ENCODE measurements at places on chromosomes 12 and 14.

DNA sequence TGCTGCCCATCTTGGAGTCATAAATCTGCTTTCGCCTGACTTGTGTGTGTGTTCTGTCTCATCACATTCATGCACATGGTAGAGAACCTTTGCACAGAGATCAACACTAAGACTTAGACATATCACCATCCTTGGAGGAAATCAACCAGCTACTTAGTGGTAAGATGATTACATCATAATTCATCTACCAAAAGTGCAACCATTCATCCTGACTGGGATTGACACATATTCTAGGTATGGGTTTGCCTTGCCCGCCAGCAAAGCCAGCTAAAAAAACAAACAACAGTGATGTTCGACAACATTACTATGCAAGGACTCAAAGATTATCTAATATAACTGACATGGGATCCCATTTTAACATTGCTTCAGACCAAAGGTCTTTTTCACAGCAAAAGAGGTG is 228.7 kb downstream of the NUAK1 start:
- DNase-seq: no peak

- DNase-seq: no peak
Measured at GRCh38 chr12:26150736-26151450, 26.1 kb upstream of the BHLHE41 start.

DNA sequence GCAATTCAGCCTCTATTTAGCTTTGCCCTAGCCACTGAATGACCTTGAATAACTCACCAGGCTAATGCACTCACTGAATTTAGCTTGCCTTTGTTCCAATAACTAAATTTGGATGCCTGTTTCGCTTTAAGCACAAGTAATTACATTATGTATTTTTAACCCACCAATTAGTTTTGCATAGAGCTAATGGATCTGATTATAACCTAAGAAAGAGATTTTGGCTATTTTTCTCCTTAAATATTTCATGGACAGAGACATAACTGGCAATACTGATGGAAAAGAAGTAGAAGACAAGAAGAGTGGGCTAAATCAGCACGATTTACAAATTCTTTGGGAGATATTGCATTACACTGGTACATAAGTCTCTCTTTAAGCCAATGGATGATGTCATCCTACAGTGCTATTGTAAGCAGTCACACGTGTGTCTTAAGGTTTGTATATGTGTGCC is 85.7 kb downstream of the AKAP6 start:
- no peak for DNase-seq

- DNase-seq: no peak
Measured at GRCh38 chr14:24032727-24033418, 18.9 kb upstream of the CARMIL3 start.

DNA sequence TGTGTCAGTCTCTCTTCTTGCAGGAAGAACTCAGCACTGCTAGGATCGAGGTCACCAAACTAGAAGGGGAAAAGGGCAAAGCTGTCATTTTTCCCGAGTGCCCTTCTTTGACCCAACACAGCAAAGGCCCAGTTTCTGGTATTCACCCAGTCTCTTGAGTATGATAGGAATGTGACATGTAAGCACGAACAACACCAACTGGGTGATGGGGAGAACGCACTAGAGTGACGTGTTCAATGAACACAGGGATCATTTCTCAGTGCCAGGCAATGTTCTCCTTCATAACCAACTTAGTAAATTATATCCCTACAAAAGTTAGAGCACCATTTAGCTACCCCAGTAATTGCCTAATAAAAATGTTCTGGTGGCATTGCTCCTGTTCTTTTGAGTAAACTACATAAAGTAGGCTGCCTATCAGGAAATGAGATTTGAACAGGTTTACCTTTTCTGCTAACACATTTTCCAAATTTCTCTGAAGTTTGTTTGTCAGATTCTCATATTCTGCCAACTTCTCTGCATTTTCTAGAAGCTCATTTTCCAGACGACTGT is 64.5 kb downstream of the NIN start:
- DNase-seq: no peak

DNA sequence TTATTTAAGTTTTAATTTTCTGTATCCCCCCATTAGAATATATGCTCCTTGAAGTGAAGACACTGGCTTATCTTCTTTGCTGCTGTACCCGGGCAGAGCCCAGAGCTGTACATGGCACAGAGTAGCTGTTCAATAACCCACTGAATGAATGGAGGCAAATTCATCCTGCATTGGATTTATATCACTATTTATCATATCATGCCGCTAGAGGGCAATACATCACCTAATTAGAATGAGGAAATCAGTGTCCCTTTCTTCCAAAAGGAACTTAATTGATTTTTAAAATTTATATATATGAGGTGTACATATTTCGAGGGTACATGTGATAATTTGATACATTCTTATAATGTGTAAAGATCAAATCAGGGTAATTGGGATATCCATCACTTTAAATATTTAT is 89.2 kb upstream of the TMEM260 start:
- DNase-seq: no peak

DNA sequence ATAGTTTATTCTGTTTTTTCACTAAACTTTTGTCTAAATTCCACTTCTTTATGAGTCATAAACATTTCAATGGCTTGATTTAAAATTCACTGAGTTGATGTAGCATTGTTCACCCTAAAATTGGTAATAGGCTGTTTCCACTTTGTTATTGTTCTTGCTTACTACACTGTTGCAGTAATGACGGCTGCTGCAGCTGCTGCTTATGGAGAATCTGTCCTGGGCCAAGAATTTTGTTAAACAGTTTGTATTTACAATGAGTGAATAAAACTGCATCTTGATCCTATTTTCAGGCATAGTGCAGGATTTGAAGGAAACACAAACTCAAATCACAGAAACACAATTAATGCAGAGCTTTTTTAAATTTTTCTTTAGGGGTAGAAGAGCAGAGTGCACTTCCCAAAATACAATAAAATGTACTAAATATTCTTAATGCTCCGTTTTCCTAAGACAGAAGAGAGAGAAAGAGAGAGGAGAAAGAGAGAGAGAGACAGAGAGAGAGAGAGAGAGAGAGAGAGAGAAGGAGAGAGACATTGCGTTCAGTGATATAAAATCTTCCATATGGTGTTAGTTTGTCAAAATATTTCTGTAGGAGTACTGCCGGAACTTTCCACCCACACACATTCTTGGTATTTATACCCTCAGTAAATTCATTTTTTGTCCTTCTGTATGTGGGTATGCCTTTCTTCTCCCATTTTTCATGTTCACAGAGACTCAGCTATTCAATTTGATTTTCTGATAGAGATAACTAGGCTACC is 266.4 kb downstream of the LRFN5 start:
- DNase-seq: no peak

GRCh38 chr14:104404922-104405321 is 174.6 kb upstream of the C14orf180 start:
- DNase-seq: no peak

DNA sequence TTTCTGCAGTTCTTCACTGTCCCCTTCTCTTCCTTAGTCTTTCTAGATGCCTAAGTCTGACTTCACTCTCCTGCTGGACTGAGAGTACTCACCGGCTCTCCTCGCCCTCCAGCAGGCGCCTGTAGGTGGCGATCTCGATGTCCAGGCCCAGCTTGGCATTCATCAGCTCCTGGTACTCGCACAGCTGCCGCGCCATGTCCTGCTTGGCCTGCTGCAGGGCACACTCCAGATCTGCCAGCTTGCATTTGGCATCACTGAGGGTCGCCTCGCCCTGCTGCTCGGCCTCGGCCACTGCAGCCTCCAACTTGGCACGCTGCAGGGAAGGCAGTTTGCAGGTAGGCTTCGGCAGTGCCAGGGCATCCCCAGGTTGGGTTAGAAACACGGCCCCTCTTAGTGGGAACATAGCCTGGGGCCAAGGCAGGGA is 5.2 kb downstream of the KRT84 start:
- no peak for DNase-seq

- DNase-seq: no peak
Measured at GRCh38 chr14:89242652-89243279, 174.3 kb downstream of the FOXN3 start.

DNA sequence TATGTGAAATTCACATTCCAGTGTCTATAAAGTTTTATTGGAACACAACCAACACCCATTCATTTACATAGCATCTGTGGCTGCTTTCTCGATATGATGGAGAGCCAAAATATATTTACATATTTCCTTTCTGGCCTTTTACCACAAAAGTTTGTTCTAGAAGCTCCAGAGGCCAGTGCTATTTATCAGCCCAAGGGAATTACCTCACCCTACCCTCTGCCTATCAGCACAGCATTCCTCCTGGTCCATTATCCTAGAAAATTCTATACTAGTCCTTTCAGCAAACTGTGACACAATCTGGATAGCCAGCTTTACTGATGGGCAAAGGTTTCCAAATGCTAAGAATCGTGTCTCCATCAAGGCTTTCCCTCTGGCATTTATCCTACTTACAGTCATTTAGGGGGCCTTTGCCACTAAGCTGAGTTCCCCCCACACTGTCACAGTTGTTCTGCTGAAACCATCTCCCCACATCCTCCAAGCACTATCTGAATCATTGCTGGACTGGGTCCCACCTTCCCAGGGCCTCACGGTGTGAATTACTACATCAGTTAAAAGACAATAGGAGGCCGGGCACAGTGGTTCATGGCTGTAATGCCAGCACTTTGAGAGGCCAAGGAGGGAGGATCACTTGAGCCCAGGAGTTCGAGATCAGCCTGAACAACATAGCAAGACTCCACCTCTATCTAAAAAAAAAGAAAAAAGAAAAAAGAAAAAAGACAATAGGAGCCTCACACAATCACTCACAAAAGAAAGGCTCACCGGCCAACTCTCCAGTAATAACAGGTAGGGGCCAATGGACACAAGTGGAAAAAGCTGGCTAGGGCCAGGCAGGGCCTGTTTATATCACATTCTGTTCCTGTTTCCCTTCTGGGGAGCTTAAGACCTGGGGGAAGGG is 12.1 kb downstream of the SYNE3 start:
- no peak for DNase-seq

GRCh38 chr12:82857276-82857675 is 170.6 kb downstream of the TMTC2 start:
- DNase-seq: no peak

- DNase-seq: no peak
Measured at GRCh38 chr12:19200261-19200660, 70.7 kb downstream of the PLEKHA5 start.

- no peak for DNase-seq
Measured at GRCh38 chr12:14968478-14968877, 4.4 kb upstream of the PDE6H start.

- DNase-seq: peak; percentile 46
Measured at GRCh38 chr12:127145929-127146789, 1120.8 kb upstream of the TMEM132C start.

DNA sequence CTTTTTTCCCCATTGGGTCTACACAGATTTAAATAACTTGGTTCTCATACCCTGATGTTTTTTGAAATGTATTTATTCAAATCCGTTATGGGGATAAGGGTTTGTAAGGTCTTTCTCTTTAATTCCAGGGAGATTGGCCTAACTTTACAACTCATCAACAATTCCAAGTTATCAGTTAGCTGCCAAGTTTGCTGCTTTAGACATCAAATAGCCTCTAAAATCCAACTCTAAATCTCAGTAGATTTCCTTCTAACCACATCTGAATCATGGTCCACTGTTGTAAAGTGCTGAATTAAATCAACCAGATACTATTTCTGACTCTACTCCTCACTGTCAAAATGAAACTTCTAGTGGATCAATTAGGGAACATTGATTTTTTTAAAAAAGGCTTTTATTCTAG is 364.1 kb upstream of the E2F7 start:
- DNase-seq: no peak

- DNase-seq: peak; percentile 39
Measured at GRCh38 chr14:74425525-74426201, 347 bp downstream of the SYNDIG1L start.

GRCh38 chr14:58066115-58066514 is 85.9 kb downstream of the ARMH4 start:
- no peak for DNase-seq

GRCh38 chr12:68048648-68049297 is 59.5 kb downstream of the IFNG-AS1 start:
- no peak for DNase-seq

- no peak for DNase-seq
Measured at GRCh38 chr14:35416108-35416750, 11.7 kb upstream of the NFKBIA start.

DNA sequence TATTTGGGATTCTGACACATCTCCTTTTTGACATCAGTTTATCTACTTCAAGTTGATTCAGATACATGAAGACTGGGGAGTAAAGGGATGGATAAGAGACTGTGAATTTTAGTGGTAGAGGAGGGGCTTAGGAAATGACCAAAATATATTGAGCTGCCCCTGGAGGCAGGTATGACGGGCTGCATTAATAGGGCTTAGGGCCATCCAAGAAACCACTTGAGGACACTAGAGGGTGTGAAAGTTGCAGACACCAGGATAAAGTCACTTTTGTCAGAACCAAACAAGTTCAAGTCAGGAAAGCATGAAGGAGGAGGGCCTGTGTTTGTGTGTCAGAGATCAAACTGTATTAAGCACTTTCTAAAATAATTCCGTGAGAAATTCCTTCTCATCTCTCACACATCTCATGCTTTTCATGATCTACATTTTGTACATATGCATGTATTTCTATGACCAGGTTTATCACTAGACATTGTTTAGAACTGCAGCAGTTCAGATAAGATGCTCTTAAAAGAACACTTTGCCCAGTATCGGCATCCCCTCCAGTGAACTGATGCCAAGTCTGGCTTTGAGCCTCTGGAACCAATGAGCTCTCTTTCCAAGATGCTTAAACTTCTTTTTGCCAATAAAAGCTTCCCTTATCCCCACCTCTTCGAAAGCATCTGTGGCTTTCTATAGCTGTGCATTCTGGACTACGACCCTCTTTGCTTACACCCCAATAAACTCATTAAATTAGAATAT is 136.9 kb downstream of the SLC38A1 start:
- DNase-seq: no peak

GRCh38 chr14:97976861-97977260 is 1179.7 kb downstream of the VRK1 start:
- DNase-seq: peak; percentile 15

GRCh38 chr14:86124328-86124727 is 594.4 kb downstream of the FLRT2 start:
- no peak for DNase-seq

- DNase-seq: no peak
Measured at GRCh38 chr12:90562671-90563070, 392.3 kb downstream of the CCER1 start.

GRCh38 chr12:111636209-111636945 is 37.3 kb upstream of the ATXN2 start:
- DNase-seq: no peak

DNA sequence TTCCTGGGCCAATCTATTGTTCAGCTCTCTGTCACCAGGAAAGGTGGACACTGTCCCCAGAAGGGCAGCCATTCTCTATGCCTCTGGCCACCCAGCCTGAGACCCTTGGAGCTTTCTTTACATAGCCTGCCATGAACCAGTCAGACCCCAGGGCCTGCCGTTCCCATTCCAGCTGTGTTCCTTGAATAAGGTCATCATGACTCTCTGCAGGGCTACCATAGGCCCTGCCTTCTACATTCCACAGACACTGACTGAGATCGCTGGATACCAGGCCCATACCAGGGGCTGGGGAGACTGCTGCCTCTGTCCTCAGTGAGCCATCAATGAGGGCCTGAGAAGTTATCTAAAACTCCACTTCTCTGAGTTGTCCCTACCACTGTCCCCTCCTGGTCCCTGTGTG is 75.5 kb downstream of the SYNE3 start:
- DNase-seq: no peak

GRCh38 chr14:41604721-41605531 is 1.8 kb upstream of the LRFN5 start:
- no peak for DNase-seq
